Occipital lobe (tissue), 3 donors: ENCODE measurements at places on chromosomes 13 and 19. TPM values are rescaled to one million over a fixed set of nuclear protein-coding genes. Genes with fewer than 3 reads are reported as not detected.

The UGGT2 gene
- total RNA-seq, result 81.6 TPM

The THOP1 gene
- total RNA-seq, result 40.4 TPM

The ZNF154 gene
- total RNA-seq, result 42.7 TPM

The REXO1 gene
- total RNA-seq, result 2.8 TPM

The PSG5 gene
- total RNA-seq, result not detected

The ZNF497 gene
- total RNA-seq, result 5.9 TPM

The SYNE4 gene
- total RNA-seq, result not detected

The PRR22 gene
- total RNA-seq, result 0.16 TPM

The NXNL1 gene
- not detected for total RNA-seq

The TNFSF9 gene
- 2.2 TPM for total RNA-seq

The TTYH1 gene
- 74.7 TPM for total RNA-seq

The KLK4 gene
- total RNA-seq, result not detected

The ZNF581 gene
- total RNA-seq, result 5.6 TPM

The LMTK3 gene
- 9.5 TPM for total RNA-seq

The ZNF211 gene
- total RNA-seq, result 34.9 TPM

The PPM1N gene
- 0.47 TPM for total RNA-seq

The RAVER1 gene
- 3.0 TPM for total RNA-seq

The LRP3 gene
- 96.2 TPM for total RNA-seq
